ENCODE measurements at places on chromosomes 11 and 22.
A peak's percentile ranks its signal among the peaks of the same experiment; 100 is the strongest.

DNA sequence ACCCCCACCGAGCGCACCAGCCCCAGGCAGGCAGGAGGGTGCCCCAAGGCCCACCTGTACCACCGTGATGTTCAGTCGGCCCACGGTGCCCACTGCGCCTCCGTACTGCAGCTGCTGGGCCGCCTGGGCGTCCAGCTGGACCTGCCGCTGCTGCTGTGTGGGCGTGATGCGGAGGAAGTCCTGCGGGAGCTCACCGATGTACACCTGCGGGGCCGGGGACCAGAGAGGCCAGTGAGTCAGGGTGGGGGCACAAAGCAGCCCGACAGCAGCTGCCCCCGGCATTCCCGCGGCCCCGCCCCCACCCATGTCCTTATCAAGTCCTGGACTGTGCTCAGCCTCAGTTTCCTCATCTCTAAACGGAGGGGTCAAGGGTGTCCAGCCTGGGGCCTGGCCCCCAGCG is 13.8 kb downstream of the TOLLIP start:
- DNase-seq: no peak

DNA sequence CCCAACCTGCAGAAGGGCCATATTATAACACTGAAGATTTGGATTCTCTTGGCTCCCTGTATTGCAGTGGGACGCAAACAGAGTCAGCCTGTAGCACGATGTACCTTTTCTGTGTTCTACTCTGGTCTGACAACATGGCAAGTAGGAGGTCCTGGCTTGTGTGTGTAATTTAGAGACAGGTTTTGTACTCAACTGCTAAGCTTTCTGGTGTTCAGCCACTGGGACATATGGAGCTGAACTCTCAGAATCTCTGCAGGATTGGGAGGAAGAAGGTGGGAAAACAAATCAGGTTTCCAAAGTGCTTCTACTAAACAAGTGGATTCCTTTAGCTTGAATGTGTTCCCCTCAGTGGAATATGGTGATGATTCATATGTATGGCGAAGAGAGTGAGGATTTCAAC is 192.5 kb upstream of the MTMR2 start:
- DNase-seq: peak; percentile 24

GRCh38 chr11:65545853-65546216 is 12.3 kb downstream of the LTBP3 start:
- no peak for DNase-seq

DNA sequence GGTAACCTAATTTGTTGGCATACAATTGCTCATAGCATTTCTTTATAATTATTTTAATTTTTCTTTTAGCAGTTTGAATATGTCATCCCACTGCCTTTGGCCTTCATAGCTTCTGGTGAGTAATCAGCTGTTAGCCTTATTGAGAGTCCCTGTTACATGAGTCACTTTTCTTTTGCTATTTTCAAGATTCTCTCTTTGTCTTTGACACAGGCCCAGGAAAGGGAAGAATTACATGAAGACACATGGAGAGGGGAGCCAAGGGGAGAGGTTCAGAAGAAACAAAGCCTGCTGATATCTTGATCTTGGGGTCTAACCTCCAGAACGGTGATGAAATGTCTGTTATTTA is 418.2 kb downstream of the METTL15 start:
- DNase-seq: no peak

DNA sequence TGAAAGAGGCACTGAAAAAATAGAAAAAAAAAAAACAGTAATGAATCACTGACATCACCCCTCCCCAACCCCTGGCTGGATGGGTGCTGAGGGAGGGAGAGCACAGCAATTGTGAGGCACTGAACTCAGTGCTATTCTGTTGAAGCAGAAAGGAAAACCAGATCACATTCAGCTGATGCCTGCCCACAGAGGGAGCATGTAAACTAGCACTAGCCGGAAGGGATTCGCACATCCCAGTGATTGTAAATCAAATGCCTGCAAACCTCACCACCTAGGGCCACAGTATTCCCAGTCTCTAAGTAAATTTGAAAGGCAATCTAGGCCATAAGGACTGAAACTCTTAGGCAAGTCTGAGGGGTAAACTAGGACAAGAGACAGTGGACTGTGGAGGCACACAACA is 772.0 kb upstream of the CCDC179 start:
- DNase-seq: no peak

- DNase-seq: no peak
These were observed 3.1 kb downstream of the FAM118A start for GRCh38 chr22:45312856-45313255.

DNA sequence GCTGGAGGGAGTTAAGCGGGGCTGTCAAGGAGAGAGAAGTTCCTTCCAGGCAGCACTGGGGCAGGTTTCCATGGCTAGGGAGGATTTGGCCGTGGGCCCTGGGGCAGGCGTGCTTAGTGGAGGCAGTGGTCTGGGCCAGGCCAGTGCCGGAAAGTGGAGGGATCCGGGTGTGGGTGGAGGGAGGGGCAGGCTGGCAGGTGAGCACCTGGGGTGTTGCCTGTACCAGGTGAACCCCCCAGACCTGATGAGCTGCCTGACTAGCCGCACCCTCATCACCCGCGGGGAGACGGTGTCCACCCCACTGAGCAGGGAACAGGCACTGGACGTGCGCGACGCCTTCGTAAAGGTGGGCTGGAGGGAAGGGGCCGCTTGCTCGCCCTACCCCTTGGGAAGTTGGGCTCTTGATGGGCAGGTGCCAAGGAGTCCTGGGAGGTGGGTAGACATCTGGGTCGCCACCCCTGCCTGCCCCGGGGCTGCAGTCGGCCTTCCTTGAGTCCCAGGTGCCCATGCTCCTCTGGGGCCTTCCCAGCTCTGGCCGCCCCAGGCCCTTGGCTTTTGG is 32.0 kb downstream of the MYO7A start:
- DNase-seq: no peak

DNA sequence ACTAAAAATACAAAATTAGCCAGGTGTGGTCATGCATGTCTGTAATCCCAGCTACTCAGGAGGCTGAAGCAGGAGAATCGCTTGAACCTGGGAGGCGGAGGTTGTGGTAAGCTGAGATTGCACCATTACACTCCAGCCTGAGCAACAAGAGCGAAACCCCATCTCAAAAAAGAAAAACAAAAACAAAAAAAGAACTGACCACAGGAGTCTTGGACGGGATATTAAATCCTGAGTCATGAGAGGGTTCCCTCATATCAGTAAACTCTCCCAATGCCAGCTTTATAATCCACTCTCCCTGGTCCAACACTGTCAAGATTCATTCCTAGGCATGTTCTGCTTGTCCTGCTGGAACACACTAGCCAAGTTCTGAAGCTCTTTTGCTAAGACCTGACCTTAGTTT is 61.5 kb upstream of the EP300 start:
- no peak for DNase-seq

DNA sequence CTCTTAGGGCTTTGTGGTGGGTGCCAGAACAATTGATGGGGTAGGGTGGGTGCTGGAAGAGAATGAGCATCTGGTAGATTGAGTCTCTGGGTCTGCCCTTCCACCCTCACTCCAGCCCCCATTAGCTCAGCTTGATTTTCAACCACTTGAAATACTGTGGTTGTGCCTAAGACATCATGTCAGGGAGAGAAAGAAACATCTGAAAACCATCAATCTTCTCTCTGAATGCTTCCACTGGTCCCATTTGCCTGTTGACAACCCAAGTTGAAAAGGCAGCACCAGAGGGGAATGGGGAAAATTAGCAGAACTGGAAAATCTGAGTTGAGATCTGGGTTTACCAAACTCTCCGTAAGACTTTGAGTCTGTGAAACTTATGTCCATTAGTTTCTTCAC is 26.1 kb downstream of the CD44 start:
- DNase-seq: no peak

- no peak for DNase-seq
These were observed 859.0 kb downstream of the FAM181B start for GRCh38 chr11:81874635-81875034.

DNA sequence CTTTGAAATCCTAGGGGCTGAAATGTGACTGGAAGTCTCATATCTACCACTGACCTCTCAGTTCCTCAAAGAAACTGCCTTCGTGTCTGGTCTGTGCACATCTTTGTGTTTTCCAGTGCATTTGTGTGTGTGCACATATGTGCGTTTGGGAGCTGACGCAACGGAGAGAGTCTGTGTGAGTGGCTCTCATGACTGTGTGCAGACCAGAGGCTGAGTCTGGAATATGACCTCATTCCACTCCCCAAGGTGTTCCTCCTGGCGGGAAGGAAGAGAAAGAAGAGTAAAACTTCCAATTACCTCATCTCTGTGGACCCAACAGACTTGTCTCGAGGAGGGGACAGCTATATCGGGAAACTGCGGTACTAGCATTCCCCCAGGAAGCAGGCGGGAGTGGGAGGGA is 16.5 kb downstream of the TUB start:
- no peak for DNase-seq

GRCh38 chr11:61684870-61685616 is 4.9 kb downstream of the DAGLA start:
- DNase-seq: no peak

DNA sequence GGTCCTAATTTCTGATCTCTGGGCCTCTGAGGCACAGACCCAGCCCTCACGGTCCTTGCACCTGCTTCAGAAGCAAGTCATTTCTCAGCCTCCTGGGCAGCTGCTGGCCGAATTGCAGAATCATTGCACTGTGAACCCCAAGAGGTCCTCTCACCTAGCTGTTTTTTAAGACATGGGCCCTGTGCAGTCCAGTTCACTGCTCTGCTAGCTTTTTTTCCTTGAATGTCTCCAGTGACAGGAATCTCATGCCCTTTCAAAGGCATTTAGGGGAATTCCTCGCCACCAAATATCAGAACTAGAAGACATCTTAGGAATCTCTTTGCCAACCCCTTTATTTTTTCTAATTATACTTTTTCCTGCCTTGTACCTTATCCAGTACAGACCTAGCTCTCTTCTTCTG is 35.6 kb upstream of the TP53I11 start:
- no peak for DNase-seq

DNA sequence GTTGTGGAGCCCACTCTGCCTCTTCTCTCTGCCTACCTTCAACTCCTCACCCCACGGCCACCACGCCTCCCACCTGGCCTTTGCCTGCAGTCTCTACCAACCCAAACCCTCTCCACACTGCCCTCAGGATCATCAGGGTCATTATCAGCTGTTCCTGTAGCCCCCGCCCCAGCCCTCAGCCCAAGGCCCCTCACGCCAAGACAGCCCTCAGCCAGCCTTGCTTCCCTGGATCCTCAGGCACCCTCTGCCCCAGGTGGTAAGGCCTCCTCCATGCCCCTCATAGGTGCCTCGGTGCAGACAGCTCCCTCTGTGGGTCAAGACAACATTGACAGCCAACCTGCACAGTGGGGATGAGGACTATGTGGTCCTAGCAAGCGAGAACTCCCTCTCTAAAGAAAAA is 1.7 kb downstream of the SBF1 start:
- DNase-seq: no peak

GRCh38 chr11:125883375-125883774 is 4.1 kb upstream of the HYLS1 start:
- DNase-seq: no peak

DNA sequence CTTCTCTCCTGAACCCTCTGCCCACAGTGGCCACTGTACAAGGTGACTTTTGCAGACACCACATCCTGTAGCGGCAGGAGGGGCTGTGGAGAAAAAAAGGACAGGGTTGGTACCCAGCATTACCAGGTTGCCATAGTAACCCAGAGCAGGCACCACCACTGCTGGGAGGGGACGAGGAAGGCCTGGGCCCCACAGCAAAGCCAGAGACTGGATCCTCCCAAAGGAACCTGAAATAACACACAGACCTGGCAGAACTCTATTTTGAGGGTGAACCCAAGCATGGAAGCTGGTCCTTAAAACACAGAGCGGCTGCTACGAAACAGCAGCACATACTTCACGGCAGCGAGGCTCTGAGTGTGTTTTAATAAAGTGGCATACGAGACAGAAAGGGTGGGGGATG is 380.6 kb downstream of the CTTN start:
- no peak for DNase-seq

- no peak for DNase-seq
These were observed 10.9 kb downstream of the CHADL start for GRCh38 chr22:41229730-41230400.

DNA sequence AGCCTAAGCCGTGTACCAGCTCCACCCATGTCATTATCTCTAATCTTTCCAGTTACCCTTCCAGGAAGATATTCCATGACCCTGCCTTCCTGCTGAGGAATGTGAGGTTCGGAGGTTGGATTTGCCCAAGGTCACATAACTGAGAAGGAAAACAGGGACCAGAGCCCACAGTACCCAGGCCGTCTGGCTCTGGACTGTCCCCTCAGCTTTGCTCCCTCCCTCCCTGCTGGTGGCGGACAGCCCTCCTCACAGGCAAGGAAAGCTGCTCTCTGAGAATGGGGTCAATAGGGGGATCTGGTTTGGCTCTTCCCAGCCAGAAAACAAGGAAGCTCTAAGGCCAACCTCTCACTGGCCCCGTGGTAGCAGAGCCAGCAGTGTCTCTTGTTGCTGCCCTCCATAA is 63.3 kb downstream of the SYN3 start:
- DNase-seq: no peak

DNA sequence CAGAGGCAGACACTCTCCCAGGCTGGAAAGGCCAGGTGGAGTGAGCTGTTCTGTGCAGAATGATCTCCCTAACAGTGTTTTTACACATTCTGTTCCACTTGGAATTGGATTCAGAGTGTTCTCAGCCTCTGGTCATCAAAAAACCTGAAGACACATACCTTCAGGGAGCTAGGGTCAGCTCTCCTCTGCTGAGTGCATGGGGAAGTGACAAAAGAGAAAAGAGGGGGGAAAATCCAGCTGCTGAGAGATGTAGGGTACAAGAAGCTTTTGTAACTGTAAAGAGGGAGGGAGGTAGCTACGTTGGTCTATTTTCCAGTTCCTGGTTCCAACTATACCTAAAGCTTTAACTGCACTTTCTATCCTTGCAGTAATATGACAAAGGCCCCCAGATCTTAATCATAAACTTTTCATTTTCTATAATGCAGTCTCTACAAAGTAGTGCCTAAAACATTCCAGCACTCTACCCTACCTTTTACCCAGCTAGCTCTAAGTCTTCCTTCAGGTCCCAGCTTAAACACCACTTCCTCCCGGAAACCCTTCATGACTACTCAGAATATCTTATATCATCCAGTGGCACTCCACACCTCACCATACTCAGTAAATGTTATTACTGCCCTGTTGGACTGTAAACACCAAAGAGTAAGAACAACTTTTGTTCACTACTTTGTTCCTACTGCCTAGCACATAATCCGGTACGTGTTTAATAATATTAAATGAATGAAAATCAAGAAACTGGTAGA is 9.2 kb downstream of the MAPK1 start:
- no peak for DNase-seq

DNA sequence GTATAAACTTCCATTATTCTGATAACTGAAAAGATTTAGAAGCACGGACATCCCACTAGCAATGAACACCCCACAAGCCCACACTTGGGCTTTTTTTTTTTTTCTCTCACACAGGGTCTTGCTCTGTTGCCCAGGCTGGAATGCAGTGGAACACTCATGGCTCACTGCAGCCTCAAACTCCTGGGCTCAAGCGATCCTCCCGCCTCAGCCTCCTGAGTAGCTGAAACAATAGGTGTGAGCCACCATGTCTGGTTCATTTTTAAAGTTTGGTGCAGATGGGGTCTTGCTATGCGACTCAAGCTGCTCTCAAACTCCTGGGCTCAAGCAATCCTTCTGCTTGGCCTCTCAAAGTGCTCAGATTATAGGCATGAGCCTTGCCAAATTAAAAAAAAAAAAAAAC is 3.1 kb downstream of the RAPSN start:
- no peak for DNase-seq

- DNase-seq: no peak
These were observed 63.1 kb downstream of the DHCR7 start for GRCh38 chr11:71385091-71385490.

Data from NCI-H2171 treated with DMSO at 0.1 percent for 48 hours (cell line).